ENCODE measurements at places on chromosomes 2 and 18. TPM values are rescaled to one million over a fixed set of nuclear protein-coding genes. Genes with fewer than 3 reads are reported as not detected.

DNA sequence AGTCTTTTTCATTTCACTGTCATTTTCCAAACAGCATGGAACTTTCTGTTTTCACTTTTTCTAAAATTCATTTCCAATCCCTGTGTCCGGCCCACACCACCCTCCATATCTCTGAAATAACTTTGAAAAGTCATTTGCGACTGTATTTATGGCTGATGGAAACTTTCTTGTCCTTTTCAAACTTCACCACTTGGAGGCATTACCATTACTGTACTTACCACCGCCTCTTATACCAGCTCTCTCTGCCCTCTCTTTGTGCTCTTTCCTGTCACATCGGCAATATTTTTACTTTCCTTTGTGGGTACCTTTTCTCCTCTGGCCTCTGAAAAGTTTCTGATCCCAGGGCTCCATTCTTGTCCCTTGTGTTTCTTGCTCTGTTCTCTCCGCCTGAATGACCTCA lies 39.5 kb upstream of the IL1RL1 start:
- no peak for DNase-seq

DNA sequence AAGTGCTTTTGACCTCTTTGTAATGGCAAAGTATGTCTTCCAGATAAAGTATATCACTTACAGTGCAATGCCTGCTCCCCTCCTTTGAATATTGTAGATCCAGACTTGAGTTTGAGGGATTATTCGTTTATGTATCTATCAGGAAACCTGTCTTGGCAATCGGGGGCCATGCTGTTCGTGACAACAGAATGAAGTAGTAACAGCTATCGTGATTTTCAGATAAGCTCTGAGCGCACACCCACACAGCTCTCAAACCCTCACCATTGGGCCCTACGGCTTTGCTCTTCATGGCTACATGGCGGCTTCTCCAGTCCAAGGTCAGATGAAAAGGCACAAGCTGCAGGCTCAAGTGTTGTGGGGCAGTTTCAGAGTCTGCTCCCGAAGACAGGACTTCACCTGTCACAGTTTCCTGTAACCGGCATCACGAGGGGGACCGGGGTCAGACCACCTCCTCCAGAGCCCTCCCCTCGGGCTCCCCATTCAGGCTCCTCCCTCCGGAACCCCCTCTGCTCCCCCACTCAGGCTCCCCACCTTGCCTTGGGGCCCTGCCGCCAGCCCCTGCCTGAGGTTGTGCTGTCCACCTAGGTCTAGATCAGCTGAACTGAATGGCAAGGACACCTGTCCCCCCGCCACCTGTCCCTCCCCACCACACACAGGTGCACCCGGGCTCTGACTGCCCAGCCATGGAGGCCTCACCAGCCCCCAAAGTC lies 292.5 kb upstream of the SALL3 start:
- DNase-seq = no peak

- DNase-seq = no peak
Observed at GRCh38 chr18:61946449-61946848, 53.6 kb upstream of the RNF152 start.

GRCh38 chr2:235489897-235490296 lies 3.9 kb upstream of the AGAP1 start:
- DNase-seq = no peak

- no peak for DNase-seq
Observed at GRCh38 chr2:173855661-173856060, 109.5 kb downstream of the SP3 start.

GRCh38 chr2:54560146-54560881 lies 104.2 kb downstream of the SPTBN1 start:
- DNase-seq = no peak

DNA sequence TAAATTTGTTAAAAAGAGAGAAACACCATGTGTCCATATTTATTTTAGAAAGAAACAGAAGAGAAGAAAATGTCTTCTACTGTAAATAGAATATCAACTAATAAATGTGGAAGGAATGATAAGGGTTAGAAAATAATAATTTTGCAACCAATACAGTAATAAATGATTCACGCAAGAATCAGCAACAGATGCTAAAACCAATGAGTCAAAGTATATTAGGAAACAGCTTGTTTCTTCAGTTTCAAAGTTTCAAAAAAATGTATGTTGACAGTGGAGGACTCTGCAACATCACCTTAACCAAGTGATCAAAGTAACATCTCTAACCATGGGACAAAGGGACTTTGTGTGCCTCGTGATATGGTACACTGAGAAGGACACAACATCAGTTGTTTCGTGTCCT lies 147.0 kb downstream of the TWIST2 start:
- DNase-seq = no peak

Gene LHCGR
- 0.37 TPM for polyA plus RNA-seq

Gene SERPINB11
- not detected for polyA plus RNA-seq

Gene KLF7
- polyA plus RNA-seq = 25.7 TPM

Gene ASPRV1
- polyA plus RNA-seq = 4.7 TPM

All from left kidney (tissue), 8 donors.